ENCODE measurements at places on chromosomes 1 and 21. TPM values are rescaled to one million over a fixed set of nuclear protein-coding genes. Genes with fewer than 3 reads are reported as not detected.

The COL9A2 gene
- 38.9 TPM for total RNA-seq

DNA sequence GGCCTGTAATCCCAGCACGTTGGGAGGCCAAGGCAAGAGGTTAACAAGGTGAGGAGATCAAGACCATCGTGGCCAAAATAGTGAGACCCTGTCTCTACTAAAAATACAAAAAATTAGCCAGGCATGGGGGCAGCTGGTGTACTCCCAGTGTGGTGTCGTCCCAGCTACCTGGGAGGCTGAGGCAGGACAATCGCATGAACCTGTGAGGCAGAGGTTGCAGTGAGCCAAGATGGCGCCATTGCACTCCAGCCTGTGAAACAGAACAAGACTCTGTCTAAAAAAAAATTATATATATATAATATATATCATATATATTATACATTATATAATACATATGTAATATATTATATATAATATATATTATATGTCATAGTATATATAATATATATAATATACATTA lies 249.2 kb upstream of the TPTE start:
- no peak for DNase-seq
- no peaks in the 10 kb centered on the region for H3K4me1 ChIP-seq
- no peak overlapping the region for H3K27ac ChIP-seq
- no peaks in the 10 kb centered on the region for H3K36me3 ChIP-seq
- H3K27me3 ChIP-seq = no peaks in the 10 kb centered on the region
- no peak overlapping the region for H3K4me3 ChIP-seq

GRCh38 chr1:198175423-198176170 lies 18.8 kb downstream of the NEK7 start:
- no peaks in the 10 kb centered on the region for H3K36me3 ChIP-seq
- no peak for DNase-seq
- H3K4me3 ChIP-seq = no peak overlapping the region
- no peaks in the 10 kb centered on the region for H3K4me1 ChIP-seq
- no peaks in the 10 kb centered on the region for H3K27me3 ChIP-seq

The B3GALT2 gene
- total RNA-seq = 42.8 TPM

The LCE1A gene
- total RNA-seq = not detected

GRCh38 chr1:6028042-6028850 lies 17.4 kb upstream of the KCNAB2 start:
- peaks cover 8% of the 10 kb centered on the region for H3K27me3 ChIP-seq
- peaks cover 9% of the 10 kb centered on the region for H3K4me1 ChIP-seq
- DNase-seq = no peak

- H3K36me3 ChIP-seq = no peaks in the 10 kb centered on the region
- no peak for DNase-seq
- H3K27me3 ChIP-seq = peaks cover 4% of the 10 kb centered on the region
- H3K27ac ChIP-seq = no peak overlapping the region
- no peak overlapping the region for H3K4me3 ChIP-seq
Measured at GRCh38 chr1:154998201-154998780, 4.3 kb upstream of the ZBTB7B start.

DNA sequence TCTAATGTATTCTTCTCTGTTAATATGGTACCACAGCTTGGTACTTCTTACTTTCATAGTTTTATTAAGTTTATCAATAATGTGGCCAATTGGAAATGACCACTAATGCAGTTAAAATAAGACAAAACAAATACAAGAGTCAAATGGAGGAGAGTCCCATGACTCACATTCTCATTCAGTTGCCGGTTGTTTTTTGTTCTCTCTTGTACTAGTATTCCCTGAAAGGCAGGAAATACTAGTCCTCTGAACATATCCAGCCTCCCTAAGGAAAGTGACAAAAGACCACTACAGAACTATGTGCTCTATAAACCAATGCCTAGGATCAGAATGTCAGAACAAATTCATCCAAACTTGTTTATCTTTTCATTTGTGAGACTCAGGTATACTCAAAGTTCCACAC lies 165.2 kb upstream of the SAMSN1 start:
- no peak for DNase-seq
- H3K4me1 ChIP-seq = no peaks in the 10 kb centered on the region
- H3K36me3 ChIP-seq = no peaks in the 10 kb centered on the region
- no peak overlapping the region for H3K27ac ChIP-seq
- H3K4me3 ChIP-seq = no peak overlapping the region

The SLC16A4 gene
- total RNA-seq = 27.5 TPM

DNA sequence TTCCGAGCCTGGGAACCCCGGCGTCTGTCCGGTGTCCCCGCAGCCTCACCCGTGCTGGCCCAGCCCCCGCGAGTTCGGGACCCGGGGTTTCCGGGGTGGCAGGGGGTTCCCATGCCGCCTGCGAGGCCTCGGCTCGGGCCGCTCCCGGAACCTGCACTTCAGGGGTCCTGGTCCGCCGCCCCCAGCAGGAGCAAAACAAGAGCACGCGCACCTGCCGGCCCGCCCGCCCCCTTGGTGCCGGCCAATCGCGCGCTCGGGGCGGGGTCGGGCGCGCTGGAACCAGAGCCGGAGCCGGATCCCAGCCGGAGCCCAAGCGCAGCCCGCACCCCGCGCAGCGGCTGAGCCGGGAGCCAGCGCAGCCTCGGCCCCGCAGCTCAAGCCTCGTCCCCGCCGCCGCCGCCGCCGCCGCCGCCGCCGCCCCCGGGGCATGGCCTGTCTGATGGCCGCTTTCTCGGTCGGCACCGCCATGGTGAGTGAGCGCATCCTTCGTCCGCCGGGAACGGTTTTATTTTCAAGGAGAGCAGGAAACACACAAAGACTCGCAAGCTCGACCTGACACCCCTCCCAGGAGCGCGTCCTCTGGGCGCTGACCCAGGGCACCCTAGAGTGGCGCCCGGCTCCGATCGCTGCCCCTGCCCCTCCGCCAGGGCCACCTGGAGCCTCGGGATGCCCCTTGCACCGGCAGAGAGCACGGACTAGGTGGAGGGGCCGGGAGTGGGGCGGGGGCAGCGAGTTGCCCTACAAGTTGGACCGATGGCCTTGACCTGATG lies at the start of gene ABCG1:
TSS of gene ABCG1 (plus strand) at position 305 of the 770 bp plus-strand sequence. CDS start at position 428, 123 bp downstream.
- DNase-seq = peak; percentile 79
- H3K27ac ChIP-seq = peak within 1 kb of the TSS; percentile 58
- peak within 1 kb of the TSS; percentile 64 for H3K4me3 ChIP-seq
- peaks cover 5% of the 10 kb centered on the region for H3K27me3 ChIP-seq

DNA sequence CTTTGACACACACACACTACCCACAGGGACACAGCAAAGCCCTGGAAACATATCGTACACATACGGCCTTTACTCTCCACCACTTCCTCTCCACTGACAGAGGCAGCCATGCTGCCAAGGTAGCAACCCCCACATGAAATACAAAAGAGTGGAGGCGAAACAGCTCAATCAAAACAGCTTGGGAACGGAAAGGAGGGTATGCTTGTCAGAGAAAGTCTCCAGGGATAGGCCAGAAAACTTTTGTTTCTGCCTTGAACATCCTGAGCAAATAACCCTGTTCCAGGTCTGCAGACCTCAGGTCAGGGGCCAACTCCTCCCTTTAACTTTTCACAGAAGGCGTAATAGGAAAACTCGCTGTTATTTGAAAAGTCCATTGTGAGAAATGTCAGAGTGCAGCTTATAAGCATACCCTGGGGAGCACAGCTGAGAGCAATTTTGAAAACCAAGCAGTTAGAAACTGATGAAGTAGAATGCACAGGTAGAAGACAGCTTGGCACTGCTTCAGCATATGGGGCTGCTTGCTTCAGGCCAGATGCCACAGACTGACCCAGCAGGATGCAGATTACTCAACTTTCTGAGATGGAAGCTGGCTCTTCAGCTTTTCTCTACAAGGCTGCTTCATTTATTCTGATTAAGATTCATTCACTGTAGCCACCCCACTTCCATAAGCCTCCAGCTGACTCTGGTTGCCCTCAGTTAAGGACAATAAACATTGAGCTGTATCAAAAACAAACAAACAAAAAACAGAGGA lies 18.0 kb downstream of the KIAA0319L start:
- no peak overlapping the region for H3K27ac ChIP-seq
- DNase-seq = no peak
- peaks cover 11% of the 10 kb centered on the region for H3K4me1 ChIP-seq
- no peak overlapping the region for H3K4me3 ChIP-seq
- peaks cover 5% of the 10 kb centered on the region for H3K36me3 ChIP-seq

GRCh38 chr1:39671793-39672550 lies at the start of gene NT5C1A:
TSS of gene NT5C1A (minus strand) at chr1:39672107. CDS start at chr1:39672038, 69 bp downstream.
- H3K4me1 ChIP-seq = peaks cover 28% of the 10 kb centered on the region
- H3K27me3 ChIP-seq = peaks cover 22% of the 10 kb centered on the region
- no peak for DNase-seq
- H3K4me3 ChIP-seq = peak within 1 kb of the TSS; percentile 38
- H3K27ac ChIP-seq = no peak within 1 kb of the TSS
- H3K36me3 ChIP-seq = no peaks in the 10 kb centered on the region

DNA sequence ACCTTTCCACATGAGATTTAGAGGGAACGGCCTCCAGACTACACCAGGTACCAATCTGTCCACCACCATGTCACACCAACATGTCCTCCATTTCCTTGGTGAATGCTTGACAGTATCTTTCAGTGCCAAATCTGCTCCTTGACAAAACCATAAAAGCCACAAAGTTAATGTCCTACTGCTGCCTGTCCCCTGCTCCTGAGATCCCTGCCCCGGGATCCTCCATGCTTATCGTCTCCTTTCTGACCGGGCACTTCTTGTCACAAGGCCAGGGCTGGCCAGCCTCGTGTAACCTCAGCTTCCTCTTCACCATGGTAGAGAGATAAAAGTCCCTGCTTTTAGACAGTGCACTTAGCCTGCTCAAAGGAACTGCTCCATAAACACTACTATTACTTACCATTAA lies 136.2 kb downstream of the NAV1 start:
- H3K27me3 ChIP-seq = no peaks in the 10 kb centered on the region
- no peak for DNase-seq
- peak overlapping the region; percentile 73 for H3K27ac ChIP-seq
- H3K36me3 ChIP-seq = peaks cover 12% of the 10 kb centered on the region

DNA sequence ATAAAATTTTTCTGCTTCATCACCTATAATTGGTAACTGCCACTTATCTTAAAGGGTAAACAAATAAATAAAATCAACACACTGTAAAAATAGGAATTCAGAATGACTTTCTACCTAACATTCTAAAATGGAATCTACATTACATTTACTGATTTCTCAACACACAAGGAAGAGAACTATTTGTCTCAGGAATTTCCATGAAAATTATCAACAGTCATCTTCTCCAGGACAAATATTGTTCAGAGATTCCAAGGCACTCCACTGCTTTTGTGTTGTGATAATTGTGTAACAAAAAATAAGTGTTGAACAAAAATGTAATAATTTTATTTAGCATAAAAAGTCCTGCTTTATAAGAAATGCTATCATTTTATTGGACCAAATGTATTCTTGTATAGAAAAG lies 7.3 kb downstream of the ODF2L start:
- H3K27ac ChIP-seq = no peak overlapping the region
- H3K4me3 ChIP-seq = no peak overlapping the region
- no peak for DNase-seq
- no peaks in the 10 kb centered on the region for H3K27me3 ChIP-seq

The MFSD2A gene
- 15.7 TPM for total RNA-seq

DNA sequence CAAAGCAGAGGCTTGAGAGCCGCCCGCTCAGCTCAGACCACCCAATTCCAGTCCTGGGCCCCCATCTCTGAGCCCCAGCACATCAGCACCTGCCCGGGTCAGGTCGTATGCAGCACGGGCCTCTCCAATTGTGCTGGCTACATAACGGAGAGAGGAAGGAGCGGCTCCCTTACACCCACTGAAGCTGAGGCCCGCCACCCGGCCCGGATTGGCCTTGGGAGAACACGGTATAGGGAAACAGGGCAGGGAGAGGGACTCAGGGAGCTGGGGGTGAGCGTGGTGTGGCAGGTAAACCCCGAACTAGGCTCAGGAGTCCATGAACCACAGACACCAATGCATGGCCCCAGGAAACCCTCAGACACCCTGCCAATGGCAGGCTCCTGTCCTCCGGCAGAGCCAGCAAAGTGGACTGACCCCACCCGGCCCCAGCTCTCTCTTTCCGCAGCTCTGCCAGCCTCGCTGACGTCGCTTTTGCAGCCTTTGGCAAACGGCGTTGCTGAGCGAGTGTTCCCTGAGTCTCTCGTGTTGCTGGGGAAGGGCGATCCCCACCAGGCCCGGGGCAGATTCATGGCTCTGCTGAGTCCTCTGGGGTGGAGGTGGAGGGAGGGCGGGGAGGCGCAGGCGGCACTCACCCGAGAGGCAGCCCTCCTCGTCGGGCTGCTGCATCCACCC lies 16.5 kb downstream of the MEGF6 start:
- H3K4me3 ChIP-seq = no peak overlapping the region
- no peak for DNase-seq
- H3K27ac ChIP-seq = no peak overlapping the region

DNA sequence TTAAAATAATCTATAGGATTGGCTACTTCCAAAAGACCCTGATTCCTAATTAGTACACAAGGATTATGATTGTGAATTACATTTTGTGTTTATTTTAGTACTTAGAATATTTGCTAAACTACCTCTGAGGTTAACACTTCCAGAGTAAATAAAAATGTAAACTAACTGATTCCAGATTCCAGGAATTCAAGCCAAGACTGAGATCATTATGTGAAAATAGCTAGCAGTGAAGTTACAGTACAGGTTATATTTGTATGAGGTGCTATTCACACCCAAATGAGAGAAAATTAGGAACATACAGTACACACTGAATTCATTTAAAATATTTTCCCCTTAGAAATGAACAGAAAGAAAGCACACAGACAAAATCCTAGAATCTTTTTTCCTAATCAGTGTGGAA lies 28.8 kb downstream of the TTLL7 start:
- no peak overlapping the region for H3K27ac ChIP-seq
- H3K4me1 ChIP-seq = no peaks in the 10 kb centered on the region
- H3K4me3 ChIP-seq = no peak overlapping the region
- peak; percentile 9 for DNase-seq
- no peaks in the 10 kb centered on the region for H3K36me3 ChIP-seq

GRCh38 chr1:181140398-181140797 lies 51.9 kb downstream of the IER5 start:
- H3K4me3 ChIP-seq = no peak overlapping the region
- no peaks in the 10 kb centered on the region for H3K27me3 ChIP-seq
- no peaks in the 10 kb centered on the region for H3K36me3 ChIP-seq
- no peak overlapping the region for H3K27ac ChIP-seq
- no peak for DNase-seq
- peaks cover 21% of the 10 kb centered on the region for H3K4me1 ChIP-seq

GRCh38 chr1:211703812-211704537 lies 28.6 kb upstream of the NEK2 start:
- H3K36me3 ChIP-seq = no peaks in the 10 kb centered on the region
- no peak overlapping the region for H3K4me3 ChIP-seq
- no peak for DNase-seq
- peaks cover 4% of the 10 kb centered on the region for H3K4me1 ChIP-seq
- H3K27ac ChIP-seq = no peak overlapping the region

The DARS2 gene
- total RNA-seq = 18.5 TPM

The CR1 gene
- 4.0 TPM for total RNA-seq

GRCh38 chr1:239844833-239845232 lies 246.8 kb upstream of the FMN2 start:
- H3K27ac ChIP-seq = no peak overlapping the region
- H3K27me3 ChIP-seq = no peaks in the 10 kb centered on the region
- H3K4me1 ChIP-seq = no peaks in the 10 kb centered on the region
- no peaks in the 10 kb centered on the region for H3K36me3 ChIP-seq
- no peak for DNase-seq

The CLCA2 gene
- total RNA-seq = 0.06 TPM

DNA sequence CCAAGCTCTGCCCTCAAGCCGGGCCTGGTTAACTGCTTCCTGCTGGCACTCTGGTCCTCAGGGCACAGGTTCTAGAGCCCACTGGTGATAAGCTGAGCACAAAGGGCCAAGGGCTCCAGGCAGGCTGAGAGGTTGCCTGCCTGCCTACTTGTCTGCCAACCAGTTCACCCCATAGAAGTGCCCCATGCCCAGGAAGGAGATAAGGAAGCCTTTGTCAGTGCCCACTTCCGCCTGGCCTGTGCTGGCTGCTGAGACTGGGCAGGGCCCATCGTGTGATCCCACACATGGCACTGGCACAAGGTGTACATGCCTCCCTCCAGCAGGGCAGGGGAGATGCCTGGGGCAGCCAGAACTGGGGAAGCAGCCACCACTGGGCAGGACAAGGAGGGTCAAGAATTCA lies 24.1 kb downstream of the SLC9A1 start:
- H3K4me3 ChIP-seq = no peak overlapping the region
- no peak for DNase-seq

The GOLT1A gene
- total RNA-seq = 2.4 TPM
